ENCODE measurements at places on chromosomes 1 and 21.
A peak's percentile ranks its signal among the peaks of the same experiment; 100 is the strongest.

- peak; percentile 18 for DNase-seq
Measured at GRCh38 chr1:67645495-67646144, 39.4 kb upstream of the GADD45A start.

GRCh38 chr1:236284291-236284721 lies 2.5 kb upstream of the ERO1B start:
- no peak for DNase-seq

- no peak for DNase-seq
Measured at GRCh38 chr1:67626090-67626860, 58.7 kb upstream of the GADD45A start.

GRCh38 chr1:43344267-43344850 lies 6.7 kb downstream of the MPL start:
- DNase-seq, result no peak

DNA sequence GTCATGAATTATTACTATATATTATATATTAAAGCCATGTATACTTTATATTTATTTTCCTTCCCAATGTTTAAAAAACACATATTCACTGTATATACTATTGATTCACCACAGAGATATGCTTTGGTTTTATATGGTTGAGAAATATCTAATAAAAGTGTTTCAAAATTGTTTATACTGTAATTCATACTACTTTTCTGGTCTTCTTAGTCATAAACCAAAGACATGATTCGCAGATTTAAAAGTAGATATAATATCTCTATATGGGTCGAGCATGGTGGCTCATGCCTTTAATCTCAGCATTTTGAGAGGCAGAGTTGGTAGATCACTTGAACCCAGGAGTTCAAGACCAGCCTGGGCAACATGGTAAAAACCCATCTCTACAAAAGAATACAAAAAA lies 738.4 kb downstream of the USP25 start:
- DNase-seq, result no peak

Data from HuH-7.5 (cell line).